ENCODE measurements at places on chromosomes 1 and 21.

GRCh38 chr1:175019524-175019923 is 3.7 kb downstream of the MRPS14 start:
- DNase-seq, result no peak

GRCh38 chr1:113784104-113784779 is 25.0 kb upstream of the PHTF1 start:
- DNase-seq, result no peak

DNA sequence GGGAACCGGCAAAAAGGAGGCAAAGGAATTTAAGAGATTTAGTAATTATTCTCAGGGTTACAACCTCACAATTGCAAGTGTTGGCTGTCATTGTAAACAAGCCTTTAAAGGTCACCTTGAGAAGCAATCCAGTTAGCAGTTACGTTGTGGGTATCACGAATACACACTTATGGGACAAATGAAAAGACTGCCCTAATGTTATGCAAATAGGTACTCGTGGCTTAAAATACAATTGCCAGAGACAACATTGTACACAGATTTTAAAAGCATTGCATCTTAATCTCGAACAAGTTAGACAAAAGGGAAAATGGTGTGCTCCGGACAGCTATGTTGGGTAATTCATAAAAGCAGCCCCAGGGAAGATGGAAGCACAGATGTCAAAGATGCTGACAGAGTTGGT is 120.5 kb upstream of the ZC3H12A start:
- no peak for DNase-seq

GRCh38 chr1:156656806-156657740 is 15.2 kb downstream of the BCAN start:
- peak; percentile 63 for DNase-seq

GRCh38 chr1:118826669-118827068 is 161.5 kb downstream of the TBX15 start:
- no peak for DNase-seq

DNA sequence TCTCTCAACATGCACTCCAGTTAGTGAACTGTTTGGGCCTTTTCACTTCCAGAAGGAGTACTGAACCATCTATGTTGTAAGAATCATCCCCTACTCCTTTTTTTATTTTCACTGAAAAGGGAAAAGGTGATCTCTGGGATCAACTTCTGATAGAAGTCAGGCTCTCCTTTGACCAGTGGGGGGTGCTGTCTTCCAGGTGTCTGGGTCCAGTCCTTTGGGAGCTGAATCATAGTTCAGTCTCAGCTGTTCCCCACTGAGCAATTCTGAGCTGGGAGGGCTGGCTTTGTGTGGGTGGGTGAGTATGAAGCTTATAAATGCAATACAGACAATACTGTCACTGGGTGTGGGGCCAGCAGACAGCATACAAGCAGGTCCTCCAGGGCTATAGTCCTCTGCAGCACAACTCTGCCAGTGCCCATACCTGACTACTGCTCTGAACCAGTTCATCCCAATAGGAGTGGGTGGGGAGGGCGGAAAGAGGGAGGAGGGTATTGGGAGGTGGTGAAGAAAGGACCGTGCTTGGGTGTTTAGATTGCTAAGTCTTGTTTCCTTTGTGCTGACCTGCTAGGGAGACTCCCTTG is 12.5 kb upstream of the SARS1 start:
- DNase-seq, result peak; percentile 19
